Endothelial cell (in vitro differentiated cells): ENCODE measurements at places on chromosomes 12 and 14.

DNA sequence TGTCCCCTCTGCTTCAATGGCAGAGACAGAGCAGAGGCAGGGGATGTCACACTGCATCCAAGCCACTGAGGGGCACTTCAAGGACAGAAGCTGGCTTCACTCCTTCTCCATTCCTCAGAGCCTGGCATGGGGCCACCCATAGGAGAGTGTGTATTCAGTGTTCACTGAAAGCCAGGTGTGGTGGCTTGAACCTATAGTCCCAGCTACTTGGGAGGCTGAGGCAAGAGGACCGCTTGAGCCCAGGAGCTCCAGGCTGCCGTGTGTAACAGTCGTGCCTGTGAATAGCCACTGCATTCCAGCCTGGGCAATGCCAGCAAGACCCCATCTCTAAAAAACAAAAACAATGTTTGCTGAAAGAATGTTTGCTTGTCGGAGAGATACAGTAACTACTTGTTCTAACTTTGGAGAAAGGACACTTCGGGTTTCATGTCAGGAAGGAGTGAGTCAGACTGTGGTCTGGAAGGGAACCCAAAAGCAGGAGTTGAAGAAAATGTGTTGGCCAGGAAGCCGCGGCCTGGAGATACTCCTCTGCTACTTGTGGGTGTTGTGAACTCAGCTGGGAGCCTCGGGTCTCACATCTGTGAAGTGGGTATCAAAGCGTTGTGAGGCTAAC lies 43.4 kb downstream of the ELK3 start:
- no peak for DNase-seq

DNA sequence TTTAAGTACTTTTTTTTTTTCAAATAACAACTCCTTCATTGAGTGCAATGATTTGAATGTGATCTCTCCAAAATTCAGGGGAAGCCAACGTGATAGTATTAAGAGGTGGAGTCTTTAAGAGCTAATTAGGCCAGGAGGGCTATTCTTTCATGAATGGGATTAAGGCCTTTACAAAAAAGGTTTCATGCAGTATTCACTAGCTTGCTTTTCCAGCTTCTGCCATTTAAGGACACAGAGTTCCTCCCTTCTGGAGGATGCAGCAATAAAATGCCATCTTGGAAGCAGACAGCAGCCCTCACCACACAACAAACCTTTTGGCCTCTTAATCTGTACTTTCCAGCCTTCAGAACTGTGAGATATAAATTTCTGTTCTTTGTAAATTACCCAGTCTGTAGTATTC lies 586.8 kb upstream of the LMO3 start:
- no peak for DNase-seq

DNA sequence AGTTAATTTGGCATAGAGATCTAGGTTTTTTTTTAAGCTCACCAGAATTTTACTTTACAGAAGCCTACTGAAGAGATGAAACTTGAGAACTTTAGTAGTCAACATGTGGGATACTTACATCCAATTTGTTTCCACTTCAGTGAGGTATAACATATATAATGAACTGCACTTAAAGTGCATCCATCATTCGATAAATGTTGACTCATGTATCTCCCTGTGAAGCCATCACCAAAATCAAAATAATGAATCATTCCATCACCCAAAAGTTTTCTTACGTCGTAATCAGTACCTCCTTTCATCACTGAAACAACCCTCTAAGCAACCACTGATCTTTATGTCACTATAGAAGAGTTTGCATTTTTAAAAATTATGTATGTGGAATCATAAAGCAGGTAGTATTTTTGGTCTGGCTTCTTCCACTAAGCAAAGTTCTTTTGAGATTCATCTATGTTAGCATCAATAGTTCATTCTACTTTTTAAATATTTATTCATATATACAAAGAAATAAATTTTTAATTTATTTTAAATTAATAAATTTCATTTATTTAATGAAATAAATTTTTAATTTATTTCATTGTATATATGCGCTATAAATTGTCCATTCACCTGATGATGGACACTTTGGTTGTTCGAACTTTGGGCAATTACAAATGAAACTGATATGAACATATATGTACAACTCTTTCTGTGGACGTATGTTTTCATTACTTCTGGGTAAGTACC lies 2.0 kb upstream of the CPNE8 start:
- no peak for DNase-seq

DNA sequence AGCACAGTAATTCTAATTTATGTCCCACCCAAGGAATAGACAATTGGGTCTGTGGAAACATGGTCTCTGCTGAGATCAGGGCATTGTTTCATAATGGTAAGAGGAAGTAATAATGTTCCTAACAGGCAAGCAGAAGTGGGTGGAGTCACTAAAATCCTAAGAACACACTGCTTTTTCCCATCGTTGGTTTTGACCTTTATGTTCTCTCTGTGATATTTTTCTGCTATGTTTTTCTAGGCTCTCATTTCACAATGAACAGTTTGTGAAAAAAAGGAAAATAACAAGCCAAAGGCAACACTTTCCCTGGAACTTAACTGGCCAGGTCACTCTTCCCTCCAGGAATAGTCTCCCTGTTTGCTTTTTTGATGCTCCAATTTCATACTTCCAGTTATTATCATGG lies 80.6 kb upstream of the OVCH1 start:
- DNase-seq: no peak

GRCh38 chr14:77284466-77284865 lies 13.5 kb upstream of the NGB start:
- no peak for DNase-seq

DNA sequence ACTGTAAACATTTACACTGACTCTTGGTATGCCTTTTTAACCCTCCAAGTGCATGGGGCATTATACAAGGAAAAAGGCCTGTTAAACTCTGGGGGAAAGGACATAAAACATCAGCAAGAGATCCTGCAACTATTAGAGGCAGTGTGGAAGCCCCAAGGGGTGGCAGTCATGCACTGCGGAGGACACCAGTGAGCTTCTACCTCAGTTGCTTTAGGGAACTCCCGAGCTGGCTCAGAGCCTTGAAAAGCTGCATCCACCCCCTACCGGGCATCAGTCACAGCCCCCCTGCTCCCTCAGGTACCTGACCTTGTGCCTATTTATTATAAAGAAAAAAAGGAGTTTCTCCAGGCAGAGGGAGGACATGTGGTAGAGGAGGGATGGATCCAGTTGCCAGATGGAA lies 695.6 kb upstream of the LMO3 start:
- no peak for DNase-seq

DNA sequence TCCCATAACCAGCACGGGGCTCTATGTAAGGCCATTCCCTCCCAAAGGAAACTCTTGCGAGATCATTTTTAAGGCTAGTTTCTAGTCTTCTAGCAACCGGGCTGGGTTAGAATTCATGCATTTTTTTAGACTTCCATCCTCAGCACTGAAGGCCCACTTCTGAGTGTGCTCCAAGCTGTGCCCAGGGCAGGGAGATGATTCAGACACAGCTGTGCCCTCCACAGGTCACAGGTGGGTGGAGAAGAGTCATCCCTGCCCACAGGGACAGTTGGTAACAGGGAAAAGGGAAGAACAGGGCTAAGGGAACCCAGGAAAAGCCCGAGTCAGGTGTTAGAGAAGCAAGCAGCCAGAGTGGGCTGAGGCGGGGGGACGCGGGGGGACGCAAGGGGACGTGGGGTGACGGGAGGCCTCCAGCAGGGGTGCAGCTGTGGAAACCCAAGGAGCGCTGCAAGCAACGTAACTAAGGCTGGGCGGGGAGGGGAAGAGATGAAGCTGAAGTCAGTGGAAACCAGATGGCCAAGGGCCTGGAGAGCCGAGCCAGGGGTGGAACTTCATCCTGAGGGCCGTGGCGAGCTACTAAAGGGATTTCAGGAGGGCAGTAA lies 27.2 kb upstream of the PPP2R5C start:
- no peak for DNase-seq

GRCh38 chr12:100365411-100365810 lies 8.5 kb downstream of the SLC17A8 start:
- DNase-seq: no peak
